ENCODE measurements at places on chromosomes 5 and 9.

DNA sequence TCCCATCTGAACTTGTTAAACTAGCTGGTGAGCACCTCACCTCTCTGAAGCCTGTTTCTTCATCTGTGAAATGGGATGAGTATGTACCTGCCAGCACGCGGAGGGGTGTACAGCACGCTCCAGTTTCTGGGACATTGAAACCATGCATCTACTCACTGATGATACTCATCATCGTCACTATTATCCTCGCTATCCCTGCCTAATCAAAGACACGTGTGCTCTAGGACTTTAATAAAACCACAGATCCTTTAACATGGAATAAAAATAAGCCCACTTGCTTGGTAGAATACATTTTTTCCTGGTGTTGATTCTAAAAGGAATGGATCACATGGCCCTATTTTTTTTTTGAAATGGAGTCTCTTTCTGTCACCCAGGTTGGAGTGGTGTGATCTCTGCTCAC lies 37.3 kb upstream of the POMT1 start:
- DNase-seq: no peak

- DNase-seq: no peak
Observed at GRCh38 chr5:119368238-119368630, 12.4 kb downstream of the TNFAIP8 start.

DNA sequence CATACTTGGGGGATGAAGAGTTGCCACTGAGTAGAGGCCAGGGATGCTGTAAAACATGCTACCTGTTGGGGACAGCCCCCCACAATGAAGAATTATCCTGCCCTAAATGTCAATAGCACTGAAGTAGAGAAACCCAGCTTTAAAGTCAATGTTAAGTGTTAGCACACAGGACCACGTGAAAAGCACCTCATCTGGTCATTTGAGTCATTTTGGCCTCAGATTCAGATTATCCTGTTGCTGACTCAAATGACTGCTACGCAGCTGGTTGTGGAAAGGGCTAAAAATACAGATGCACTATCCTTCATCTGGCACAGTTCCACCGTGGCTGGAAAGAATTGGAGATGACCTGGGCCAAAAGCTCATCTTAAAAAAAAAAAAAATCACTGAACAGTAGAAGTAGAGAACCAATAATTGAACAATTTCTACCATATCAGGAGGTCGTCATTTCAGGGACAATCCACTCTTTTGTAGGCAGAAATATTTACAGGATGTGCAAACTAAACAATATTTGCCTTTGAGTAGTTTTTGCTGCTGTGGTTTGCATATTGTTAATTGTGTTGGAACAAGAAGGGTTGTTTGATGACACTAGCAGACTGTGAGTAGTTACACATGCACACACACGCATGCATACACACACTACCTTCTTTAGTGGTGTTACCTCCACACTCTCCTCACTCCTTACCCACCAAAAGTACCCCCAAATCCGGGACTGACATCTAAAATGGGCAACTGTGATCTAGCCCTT lies 195.3 kb upstream of the KLF9 start:
- DNase-seq: no peak

- DNase-seq: no peak
Observed at GRCh38 chr9:13597427-13597826, 317.9 kb upstream of the MPDZ start.

GRCh38 chr5:144575736-144576135 lies 405.1 kb downstream of the KCTD16 start:
- DNase-seq: no peak

GRCh38 chr9:114429488-114429887 lies 41.7 kb upstream of the AKNA start:
- DNase-seq: no peak

- no peak for DNase-seq
Observed at GRCh38 chr9:32703635-32704034, 68.2 kb upstream of the TAF1L start.

- DNase-seq: no peak
Observed at GRCh38 chr9:122184551-122184950, 24.8 kb downstream of the MORN5 start.

DNA sequence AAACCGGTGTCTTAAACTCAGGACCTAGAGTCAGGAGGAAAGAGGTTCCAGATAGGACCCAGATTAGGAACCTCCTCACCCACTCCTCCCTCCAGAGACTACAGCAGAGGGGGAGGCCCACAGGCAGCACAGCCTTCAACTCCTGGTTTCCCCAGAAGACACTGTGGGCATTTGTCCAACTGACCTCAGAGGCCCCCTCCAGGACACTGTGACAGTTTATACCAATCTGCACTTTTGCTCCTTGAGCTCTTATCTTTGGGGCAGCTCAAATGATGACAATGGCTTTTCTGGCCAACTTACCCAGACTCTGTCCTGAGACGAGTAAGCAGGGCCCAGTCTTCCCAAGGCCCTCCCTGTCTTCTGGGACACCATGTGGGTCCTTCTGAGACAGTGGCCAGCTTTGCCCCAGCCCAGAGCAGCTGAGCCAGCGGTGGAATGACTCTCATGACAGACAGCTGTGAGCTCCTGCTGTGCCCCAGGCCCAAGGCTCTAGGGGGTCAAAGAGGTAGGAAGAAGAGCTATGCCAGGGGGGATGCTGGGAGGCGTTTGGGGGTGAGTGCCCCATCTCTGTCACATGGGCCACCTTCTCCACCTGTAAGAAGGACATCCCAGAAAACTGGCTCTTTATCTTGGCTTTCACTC lies 14.3 kb downstream of the OR2V2 start:
- no peak for DNase-seq

GRCh38 chr9:134639994-134640393 lies 1.6 kb upstream of the COL5A1 start:
- no peak for DNase-seq

DNA sequence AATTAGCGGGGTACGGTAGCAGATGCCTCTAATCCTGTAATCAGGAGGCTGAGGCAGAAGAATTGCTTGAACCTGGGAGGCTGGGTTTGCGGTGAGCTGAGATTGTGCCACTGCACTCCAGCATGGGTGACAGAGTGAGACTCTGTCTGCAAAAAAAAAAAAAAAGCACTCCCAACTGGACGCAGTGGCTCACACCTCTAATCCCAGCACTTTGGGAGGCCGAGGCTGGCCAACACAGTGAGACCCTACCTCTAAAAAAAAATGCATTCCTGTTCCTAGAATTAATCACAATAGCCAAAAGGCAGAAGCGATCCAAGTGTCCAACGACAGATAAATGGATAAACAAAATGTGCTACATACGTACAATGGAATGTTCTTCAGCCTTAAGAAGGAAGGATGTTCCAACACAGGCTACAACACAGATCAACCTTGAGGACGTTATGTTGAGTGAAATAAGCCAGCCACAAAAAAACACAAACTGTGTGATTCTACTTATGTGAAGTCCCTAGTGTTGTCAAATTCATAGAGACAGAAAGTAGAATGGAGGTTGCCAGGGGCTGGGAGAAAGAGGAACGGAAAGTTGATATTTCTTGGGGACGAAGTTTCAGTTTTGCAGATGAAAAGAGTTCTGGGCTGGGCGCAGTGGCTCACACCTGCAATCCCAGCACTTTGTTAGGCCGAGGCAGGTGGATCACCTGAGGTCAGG lies 13.8 kb downstream of the FAM78A start:
- no peak for DNase-seq

DNA sequence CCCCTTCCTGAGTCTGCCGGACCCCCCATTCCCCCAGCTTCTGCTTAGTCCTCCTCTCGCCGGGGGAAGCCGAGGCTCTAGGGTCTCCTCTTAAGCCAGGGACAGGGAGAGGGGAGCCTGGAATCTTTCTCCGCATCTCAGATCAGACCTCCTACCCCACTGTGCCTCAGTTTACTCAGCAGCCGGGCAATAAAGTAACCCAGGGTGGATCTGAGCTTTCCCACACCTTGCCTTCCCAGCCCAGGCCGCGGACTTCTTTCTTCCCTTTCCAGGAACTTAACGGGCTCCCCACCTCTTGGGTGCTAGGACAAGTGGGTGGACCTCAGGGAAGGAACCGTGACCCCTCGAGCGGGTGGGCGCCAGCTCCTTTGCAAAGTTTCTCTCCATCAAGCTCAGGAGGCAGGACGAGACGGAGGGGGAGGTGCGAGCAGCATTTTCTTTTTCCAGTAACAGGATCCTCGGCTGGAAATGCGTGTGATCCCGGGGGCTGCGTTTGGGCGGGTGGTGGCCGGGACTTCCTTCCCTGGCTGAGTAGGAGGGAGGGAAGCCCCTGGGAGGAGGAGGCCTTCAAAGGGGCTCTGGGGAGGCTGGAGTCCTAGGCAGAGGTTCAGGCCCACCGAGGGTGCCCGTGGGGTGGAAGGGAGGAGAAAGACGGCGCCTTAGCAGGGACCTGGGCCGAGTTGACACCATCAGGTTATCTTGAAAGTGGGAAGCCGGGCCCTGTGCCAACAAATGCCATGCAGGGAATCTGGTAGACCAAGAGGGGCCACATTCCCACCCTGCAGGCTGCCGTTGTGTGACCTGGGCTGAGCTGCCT lies 795 bp downstream of the DAB2IP start:
- peak; percentile 79 for DNase-seq

DNA sequence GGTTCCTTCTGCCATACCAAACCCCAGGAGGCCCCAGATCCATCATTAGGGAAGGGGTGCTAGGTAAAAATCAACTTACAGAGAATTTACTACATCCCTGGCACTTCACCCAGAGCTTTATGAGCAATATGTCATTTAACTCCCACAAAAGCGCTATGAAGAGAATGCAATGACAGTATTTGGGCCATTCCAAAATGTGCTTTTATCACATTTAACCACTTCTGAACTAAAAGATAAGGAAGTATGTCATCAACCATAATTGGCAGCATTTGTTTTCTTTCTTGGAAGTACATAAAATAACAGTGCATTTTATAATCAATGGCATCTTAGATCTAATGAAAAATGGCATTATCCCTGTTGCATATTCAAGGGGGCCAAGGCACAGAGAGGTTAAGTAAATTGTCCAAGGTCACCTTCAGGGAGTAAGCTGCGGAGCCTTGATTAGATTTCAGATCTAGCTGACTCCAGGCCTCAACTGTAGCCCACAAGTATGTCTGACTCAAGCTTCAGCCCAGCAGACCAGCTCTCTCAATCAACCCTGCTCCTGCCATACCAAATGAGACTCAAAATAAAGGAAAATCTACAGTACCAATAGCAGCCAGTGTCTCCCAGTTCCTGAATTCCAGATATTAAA lies 16.5 kb downstream of the SH3TC2 start:
- no peak for DNase-seq

DNA sequence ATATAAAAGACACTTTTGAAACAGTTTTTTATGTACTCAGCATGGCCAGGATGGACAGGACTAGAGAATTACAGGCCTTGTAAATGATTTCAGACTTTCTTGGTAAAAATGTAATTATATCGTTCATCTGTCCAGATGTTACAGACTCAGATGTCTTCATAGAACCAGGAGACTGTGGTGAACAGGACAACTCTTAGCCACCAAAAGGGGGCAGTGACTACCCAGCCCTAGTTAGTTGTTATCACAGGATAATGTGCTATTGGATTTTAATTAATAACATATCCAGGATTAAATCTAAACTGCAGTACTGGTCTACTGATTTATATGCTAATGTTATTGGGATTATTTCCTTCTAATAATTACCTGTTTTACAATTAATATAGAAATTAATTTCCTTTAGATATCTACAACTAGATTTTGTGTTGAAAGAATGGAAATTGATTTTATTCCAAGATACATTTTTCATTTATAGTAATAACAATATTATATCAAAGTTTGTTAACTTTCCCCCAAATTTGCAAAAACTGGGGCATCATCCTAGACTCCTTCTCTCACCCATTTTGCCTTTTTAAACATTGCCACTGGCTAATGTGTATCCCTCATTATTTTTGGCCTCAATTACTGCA lies 99.4 kb downstream of the MTREX start:
- DNase-seq: peak; percentile 30

- no peak for DNase-seq
Observed at GRCh38 chr9:75130172-75130571, 41.9 kb downstream of the OSTF1 start.

- no peak for DNase-seq
Observed at GRCh38 chr9:27165670-27166069, 56.6 kb downstream of the TEK start.

GRCh38 chr9:127336086-127336485 lies 60.9 kb upstream of the SLC2A8 start:
- no peak for DNase-seq

GRCh38 chr9:19104515-19105282 lies 2.0 kb upstream of the HAUS6 start:
- DNase-seq: no peak

GRCh38 chr5:108749128-108749861 lies 1.6 kb downstream of the FER start:
- DNase-seq: no peak

DNA sequence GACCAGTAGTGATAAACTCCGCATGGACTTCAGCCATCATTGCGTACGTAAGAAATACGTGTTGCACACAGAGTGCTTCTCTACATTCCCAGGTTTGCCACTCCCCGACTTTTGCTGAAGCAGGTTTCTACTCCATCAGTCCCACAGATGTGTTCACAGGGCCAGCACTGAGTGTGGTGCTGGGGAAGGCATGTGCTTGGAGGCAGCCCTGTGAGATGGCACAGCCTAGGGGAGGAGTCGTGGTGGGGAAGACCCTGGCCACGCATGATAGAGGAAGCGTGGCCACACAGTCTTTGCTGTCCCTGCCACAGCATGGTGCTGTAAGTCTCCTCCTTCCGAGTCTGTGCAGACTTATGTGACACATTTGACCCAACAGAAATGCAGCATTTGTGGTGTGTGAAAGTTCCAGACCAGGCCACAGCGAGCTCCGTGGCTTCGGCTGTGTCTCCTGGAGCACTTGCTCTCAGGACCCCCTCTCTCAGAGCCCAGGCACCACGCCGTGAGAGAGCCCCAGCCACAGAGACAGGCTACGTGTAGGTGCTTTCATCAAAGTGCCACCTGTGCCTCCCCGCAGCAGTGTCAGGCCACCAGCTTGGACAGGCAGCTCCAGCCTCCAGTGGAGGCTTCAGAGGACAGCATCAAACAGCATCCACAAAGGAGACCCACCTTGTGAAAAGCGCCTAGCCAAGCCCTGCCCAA lies 197.8 kb downstream of the AUH start:
- DNase-seq: no peak

DNA sequence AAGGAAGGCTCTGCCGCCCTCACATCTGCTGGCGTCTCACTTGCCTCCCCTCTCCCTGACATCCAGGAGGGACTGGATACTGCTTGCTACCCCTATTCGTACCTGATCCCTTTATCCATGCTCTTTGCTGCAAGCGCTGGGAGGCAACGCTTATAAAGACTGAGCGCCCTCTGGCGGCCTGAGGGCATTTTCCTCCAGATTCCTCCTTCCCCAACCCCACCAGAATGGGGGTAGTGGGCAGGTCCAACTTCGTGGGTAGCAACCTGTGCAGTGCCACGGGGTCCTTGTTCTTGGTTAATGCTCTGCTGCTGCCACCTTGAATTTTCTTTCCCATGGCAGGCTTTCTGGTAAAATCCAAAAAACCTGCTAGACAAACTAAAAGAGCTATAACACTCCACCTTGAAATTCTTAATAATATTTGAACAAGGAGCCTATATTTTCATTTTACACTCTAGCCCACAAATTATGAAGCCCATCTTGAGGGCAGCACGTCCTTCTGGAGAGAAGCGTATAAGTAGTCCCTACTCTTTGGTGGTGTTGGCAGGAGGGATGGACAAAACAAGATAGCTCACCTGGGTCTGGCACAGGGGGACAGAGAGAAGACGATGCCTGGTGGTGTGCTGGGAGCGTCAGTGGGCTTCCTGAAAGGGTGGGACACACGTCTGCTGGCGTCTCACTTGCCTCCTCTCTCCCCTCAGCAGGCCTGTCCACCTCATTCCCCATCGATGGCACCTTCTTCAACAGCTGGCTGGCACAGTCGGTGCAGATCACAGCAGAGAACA lies 52.5 kb downstream of the JADE2 start:
- peak; percentile 88 for DNase-seq

GRCh38 chr5:16304846-16305245 lies 125.3 kb upstream of the MARCHF11 start:
- DNase-seq: no peak

GRCh38 chr9:16172796-16173195 lies 620.0 kb downstream of the CCDC171 start:
- DNase-seq: no peak

Data from BE2C (cell line).